ENCODE measurements at places on chromosomes 7 and 10. TPM values are rescaled to one million over a fixed set of nuclear protein-coding genes. Genes with fewer than 3 reads are reported as not detected.

Gene ECD
- 39.5 TPM for total RNA-seq

Gene TWIST1
- total RNA-seq = 5.6 TPM

Gene ABCC2
- total RNA-seq = 1.3 TPM

Gene ATRNL1
- total RNA-seq = not detected

Gene TFPI2
- not detected for total RNA-seq

Gene VAX1
- not detected for total RNA-seq

Gene EVX1
- not detected for total RNA-seq

Gene GRID1
- not detected for total RNA-seq

Gene TRIM50
- total RNA-seq = not detected

Gene RELN
- total RNA-seq = not detected

Gene DNAJC12
- 25.0 TPM for total RNA-seq

Gene IDI1
- 76.0 TPM for total RNA-seq

Gene LMOD2
- total RNA-seq = not detected

Gene C10orf90
- total RNA-seq = not detected

Gene ABLIM1
- 14.2 TPM for total RNA-seq

Gene IFIT2
- 0.34 TPM for total RNA-seq

Gene FAM25G
- total RNA-seq = not detected

Gene KCP
- not detected for total RNA-seq

Gene SP4
- 22.8 TPM for total RNA-seq

Gene ZNF467
- 0.10 TPM for total RNA-seq

Gene PNLIPRP3
- not detected for total RNA-seq

Gene PRF1
- total RNA-seq = 103 TPM

Gene BBIP1
- 31.0 TPM for total RNA-seq

Gene CARD11
- 120 TPM for total RNA-seq

Gene C10orf53
- not detected for total RNA-seq

Gene TRPV5
- total RNA-seq = not detected

Gene ECHDC3
- 0.15 TPM for total RNA-seq

Gene AOAH
- 12.3 TPM for total RNA-seq

Gene SSC4D
- 0.73 TPM for total RNA-seq

Gene CLRN3
- not detected for total RNA-seq

Gene GRID2IP
- 0.12 TPM for total RNA-seq

Gene PDE6C
- total RNA-seq = not detected

Gene IL15RA
- total RNA-seq = 23.4 TPM

Gene LRRC61
- 24.9 TPM for total RNA-seq

Gene CLCN1
- not detected for total RNA-seq

Gene GIMAP6
- total RNA-seq = 38.7 TPM

Gene MYH16
- total RNA-seq = not detected

Gene GOLGA7B
- 0.26 TPM for total RNA-seq

Gene PHF14
- 42.9 TPM for total RNA-seq

Gene SPDYE11
- not detected for total RNA-seq

Gene INPP5A
- 11.1 TPM for total RNA-seq

Gene SYT15B
- total RNA-seq = 0.15 TPM

Gene PDZD7
- 0.47 TPM for total RNA-seq

Gene TMEM236
- 0.05 TPM for total RNA-seq

Gene AMPH
- total RNA-seq = not detected

Gene HOXA11
- not detected for total RNA-seq

Gene SEMA3E
- total RNA-seq = not detected

Gene NRCAM
- 0.21 TPM for total RNA-seq

Gene CPXM2
- not detected for total RNA-seq

Gene CDH23
- total RNA-seq = 0.57 TPM

Gene NEBL
- total RNA-seq = 0.22 TPM

Data from activated T-helper 1 cell treated with anti-CD3 and anti-CD28 coated beads, Interleukin-12 subunit alpha, Interleukin-12 subunit beta, Interleukin-2, Interleukin-4 antibody, amounts not matched to agents 30 ng/mL and 10 ng/mL and 1 ng/mL, durations not matched to agents 14 hours and 24 hours and 36 hours (primary cell).